ENCODE measurements at places on chromosomes 4 and X.

GRCh38 chr4:102761906-102762305 is 1.1 kb upstream of the MANBA start:
- no peak for DNase-seq

- DNase-seq, result no peak
Observed at GRCh38 chr4:8920289-8920965, 48.8 kb upstream of the HMX1 start.

- peak; percentile 98 for DNase-seq
Observed at GRCh38 chr4:12118651-12119213, 690.0 kb upstream of the HS3ST1 start.

GRCh38 chrX:32395878-32396277 is 815.5 kb downstream of the DMD start:
- no peak for DNase-seq

- no peak for DNase-seq
Observed at GRCh38 chrX:119579414-119579813, 5.1 kb downstream of the UBE2A start.

- no peak for DNase-seq
Observed at GRCh38 chr4:88018466-88018865, 11.0 kb downstream of the PKD2 start.

GRCh38 chr4:158250321-158250720 is 40.0 kb downstream of the TMEM144 start:
- peak; percentile 47 for DNase-seq

DNA sequence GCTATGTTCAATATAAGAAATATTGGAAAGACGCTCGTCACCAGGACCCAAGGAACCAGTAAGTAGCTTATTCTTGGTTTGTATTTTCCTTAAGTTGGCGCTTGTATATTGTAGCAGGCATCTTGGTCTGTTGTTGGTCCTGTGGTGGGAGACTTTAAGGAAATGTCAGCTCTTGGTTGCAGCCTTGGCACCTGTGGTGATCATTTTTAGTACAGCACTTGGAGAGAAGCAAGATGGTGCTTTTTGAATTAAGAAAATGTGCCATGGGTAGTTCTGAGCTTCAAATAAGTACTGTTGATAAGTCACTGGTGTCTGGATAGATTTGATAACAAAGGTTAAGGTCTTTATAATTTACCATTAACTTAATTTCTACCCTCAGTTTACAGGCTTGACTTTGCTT is 1.1 kb downstream of the RPS3A start:
- DNase-seq, result no peak

GRCh38 chrX:149453906-149454822 is 50.9 kb downstream of the IDS start:
- no peak for DNase-seq

DNA sequence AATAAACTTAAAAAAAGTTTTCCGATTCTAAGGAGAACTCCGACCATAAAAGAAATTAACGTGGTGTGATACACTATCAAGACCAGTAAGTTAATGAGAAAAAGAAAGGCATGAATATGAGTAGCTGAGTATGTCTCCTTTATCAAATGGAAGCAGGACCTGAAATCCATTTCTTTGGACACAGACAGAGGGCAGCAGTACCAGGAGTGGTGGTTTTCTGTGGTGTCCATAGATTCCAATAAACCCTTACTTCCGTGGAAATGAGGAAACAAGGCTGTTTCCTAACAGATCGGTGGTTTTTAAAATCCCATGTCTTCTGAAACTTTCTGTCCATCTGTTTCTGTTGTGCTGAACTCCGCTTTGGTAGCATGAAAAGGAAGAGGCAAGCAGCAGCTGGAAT is 128.5 kb upstream of the TSPAN5 start:
- DNase-seq, result no peak

All from suppressor macrophage treated with lipopolysaccharide for 1 hour (primary cell).